ENCODE measurements at places on chromosomes 13 and 19.
A peak's percentile ranks its signal among the peaks of the same experiment; 100 is the strongest.

DNA sequence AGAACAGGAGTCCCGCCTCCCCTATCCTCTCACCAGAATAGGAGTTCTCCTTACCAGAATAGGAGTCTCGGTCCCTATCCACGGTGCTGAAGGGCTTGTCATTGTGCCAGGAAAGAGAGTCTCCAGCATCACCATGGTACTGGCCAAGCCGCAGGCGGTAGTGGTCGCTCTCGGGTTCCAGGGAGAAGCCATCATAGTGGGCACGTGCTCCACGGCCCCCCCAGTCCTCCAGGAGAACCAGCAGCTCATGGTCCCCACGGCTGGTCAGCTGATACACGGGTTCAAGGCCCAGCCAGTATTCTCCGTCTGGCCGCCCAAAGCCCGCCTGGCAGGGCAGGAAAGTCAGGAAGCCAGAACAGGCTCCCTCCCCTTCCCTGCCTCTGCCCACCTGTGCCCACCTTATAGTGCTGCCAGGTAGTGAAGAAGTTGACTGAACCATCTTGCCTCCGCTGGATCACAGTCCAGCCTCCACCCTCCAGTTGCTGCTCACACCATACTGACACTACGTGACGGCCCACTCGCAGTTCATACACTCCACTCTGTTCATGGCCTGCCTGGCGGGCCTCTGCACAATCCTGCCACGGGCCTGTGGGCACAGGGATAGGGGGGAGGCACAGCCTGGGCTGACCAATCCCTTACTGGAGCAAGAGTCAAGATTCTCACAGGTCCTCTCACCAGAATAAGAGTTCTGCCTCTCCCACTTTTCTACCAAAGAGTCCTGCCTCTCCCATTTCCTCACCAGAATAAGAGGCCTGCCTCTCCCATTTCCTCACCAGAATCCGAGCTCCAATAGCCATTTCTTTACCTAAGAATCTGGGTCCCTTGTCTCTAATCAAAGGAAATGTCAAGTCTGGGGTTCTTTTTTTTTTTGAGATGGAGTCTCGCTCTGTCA, 7.4 kb downstream of the SHFL start:
- DNase-seq = no peak

GRCh38 chr19:45402298-45403061, 2.4 kb downstream of the PPP1R13L start:
- no peak for DNase-seq

GRCh38 chr13:98468361-98468760, 108.5 kb downstream of the STK24 start:
- DNase-seq = no peak

GRCh38 chr13:30915691-30916541, 9.8 kb downstream of the MEDAG start:
- DNase-seq = no peak

- no peak for DNase-seq
These were observed 121.0 kb downstream of the COG6 start for GRCh38 chr13:39776439-39776838.

GRCh38 chr13:44796597-44797490, 192.4 kb downstream of the NUFIP1 start:
- no peak for DNase-seq

DNA sequence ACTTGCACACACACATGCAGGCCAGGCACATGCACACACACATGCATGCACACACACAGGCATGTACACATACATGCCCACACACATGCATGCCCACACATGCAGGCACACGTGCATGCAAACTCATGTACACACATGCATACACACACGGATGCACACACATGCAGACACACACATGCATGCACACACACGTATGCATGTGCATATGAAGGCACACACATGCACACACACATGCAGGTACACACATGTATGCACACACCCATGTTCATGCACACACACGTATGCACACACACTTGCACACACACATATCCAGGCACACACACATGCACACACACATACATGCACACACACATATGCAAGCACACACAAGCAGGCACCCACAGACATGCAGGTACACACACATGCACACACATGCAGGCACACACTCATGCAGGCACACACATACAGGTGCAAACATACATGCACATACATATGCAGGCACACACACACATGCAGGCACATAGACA, 278.1 kb downstream of the LHFPL6 start:
- no peak for DNase-seq

DNA sequence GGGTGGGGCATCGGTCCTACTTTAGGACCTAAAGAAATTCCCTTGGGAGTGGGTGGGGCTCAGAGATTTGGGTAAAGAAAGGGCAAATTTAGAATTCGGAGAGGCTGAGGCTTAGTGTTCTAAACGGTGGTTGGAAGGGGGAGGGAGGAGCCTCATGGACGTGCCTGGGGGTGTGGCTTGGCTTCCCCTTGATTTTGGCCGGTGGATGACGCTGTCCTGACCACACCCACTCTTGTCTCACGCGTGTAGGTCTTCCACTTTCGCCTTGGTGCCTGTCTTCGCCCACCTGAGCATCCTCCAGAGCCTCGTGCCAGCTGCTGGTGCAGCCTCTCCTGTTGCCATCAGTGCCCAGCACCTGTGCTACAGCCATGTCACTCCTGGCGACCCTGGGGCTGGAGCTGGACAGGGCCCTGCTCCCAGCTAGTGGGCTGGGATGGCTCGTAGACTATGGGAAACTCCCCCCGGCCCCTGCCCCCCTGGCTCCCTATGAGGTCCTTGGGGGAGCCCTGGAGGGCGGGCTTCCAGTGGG, 1.2 kb upstream of the NUP62 start:
- no peak for DNase-seq

- no peak for DNase-seq
These were observed 29.4 kb downstream of the KLF12 start for GRCh38 chr13:74104661-74105275.

DNA sequence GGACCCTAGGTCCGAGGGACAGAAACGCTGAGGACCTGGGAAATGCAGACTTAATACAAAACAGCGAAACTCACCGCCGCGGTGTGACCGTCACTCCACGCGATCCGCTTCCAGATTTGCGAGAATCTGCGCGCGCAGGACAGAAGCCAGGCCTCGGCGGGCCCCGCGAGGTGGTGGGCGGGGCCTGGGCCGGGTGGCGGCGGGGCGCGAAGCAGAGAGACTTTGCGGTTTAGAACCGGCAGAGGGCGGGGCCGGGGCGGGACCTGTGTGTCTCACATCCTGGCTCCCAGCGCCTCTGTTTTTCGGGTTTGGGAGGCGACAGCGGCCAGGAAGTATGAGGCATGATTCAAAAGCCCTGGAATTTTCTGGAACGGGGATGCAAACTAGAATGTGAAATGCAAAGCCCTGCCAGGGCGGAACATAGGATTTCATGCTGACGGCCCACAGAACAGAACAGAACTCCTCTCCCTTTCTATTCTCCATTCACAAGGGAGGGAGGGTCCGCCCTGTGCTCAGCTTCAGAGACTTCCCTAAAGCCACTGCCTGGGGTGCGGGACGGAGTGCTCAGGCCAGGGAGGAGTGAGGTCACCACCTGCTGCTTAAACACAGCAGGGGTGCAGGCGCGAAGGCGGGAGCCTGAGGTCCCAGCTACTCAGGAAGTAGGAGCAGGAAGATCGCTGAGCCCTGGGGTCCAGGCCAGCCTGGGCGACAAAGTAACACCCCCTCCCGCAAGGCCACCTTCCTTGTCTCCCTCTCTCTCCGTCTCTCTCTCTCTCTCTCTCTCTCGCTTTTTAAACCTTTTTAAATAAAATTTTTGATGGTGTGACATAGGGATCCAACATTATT, 44.3 kb downstream of the ZNF611 start:
- DNase-seq = peak; percentile 82

GRCh38 chr13:101649488-101650126, 197.1 kb downstream of the ITGBL1 start:
- DNase-seq = peak; percentile 52

DNA sequence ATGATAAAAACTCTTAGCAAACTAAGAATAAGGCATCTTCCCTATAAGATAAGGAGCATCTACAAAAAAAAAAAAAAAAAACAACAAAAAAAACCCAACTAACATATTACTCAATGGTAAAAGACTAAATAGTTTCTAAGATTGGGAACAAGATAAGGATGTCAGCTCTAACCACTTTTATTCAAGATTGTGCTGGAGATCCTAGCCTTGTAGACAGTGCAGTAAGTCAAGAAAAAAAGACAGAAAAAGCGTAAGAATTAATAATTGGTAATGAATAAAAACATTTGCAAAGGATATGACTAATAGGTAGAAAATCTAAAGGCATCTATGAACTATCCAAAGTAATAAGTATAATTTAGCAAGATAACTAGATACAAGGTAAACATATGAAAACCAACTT, 33.0 kb downstream of the ZIC2 start:
- no peak for DNase-seq

- no peak for DNase-seq
These were observed 126.4 kb downstream of the TBC1D4 start for GRCh38 chr13:75355609-75356008.

- DNase-seq = no peak
These were observed 84.6 kb upstream of the FREM2 start for GRCh38 chr13:38602266-38602665.

GRCh38 chr13:50531917-50532899, 311.3 kb downstream of the DLEU7 start:
- no peak for DNase-seq

DNA sequence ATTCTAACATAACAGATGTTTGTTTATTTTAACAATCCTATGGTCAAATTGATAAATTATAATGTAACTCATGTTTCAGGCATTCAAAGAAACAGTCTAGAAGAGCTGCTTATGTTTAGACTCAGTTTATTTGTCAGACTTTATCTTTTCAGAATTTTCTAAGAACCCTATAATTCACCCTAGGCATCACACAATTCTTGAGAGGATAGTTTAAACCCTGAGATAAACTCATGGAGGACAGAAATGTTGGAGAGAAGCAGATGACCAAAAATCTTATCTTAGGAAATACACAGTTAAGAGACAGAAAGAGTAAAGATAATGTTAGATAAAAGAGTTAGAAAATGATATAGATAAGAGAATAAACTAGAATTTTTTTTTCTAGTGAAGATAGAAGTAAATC, 1185.7 kb upstream of the SLC10A2 start:
- DNase-seq = no peak

- no peak for DNase-seq
These were observed 1109.0 kb downstream of the UQCRFS1 start for GRCh38 chr19:28103921-28104320.

Measured in AG09319 (cell line).